Suprapubic skin (tissue), 4 donors: ENCODE measurements at places on chromosomes 2 and 18. TPM values are rescaled to one million over a fixed set of nuclear protein-coding genes. Genes with fewer than 3 reads are reported as not detected.
A peak's percentile ranks its signal among the peaks of the same experiment; 100 is the strongest.

- H3K36me3 ChIP-seq, result no peaks in the 10 kb centered on the region
- no peak for DNase-seq
- no peaks in the 10 kb centered on the region for H3K27me3 ChIP-seq
- H3K27ac ChIP-seq, result no peak overlapping the region
These were observed 127.0 kb upstream of the PKDCC start for GRCh38 chr2:41920812-41921211.

DNA sequence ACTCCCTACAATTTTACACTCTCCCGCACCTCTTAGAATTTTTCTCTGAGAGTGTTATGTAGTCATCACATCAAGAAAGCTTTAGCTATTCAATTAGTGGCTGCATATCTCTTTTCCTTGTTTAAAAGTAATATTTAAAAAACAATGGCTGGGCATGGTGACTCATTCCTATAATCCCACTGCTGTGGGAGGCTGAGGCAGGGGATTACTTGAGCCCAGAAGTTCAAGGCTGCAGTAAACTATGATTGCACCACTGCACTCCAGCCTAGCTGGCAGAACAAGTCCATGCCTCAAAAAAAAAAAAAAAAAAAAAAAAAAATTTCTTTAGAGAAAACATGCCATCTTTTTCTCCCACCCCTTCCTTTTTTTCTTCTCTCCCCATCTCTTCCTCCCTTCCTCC, 44.3 kb downstream of the AQP4 start:
- H3K36me3 ChIP-seq, result no peaks in the 10 kb centered on the region
- no peaks in the 10 kb centered on the region for H3K27me3 ChIP-seq
- no peak overlapping the region for H3K4me3 ChIP-seq
- H3K4me1 ChIP-seq, result no peaks in the 10 kb centered on the region
- H3K27ac ChIP-seq, result no peak overlapping the region
- no peak for DNase-seq

DNA sequence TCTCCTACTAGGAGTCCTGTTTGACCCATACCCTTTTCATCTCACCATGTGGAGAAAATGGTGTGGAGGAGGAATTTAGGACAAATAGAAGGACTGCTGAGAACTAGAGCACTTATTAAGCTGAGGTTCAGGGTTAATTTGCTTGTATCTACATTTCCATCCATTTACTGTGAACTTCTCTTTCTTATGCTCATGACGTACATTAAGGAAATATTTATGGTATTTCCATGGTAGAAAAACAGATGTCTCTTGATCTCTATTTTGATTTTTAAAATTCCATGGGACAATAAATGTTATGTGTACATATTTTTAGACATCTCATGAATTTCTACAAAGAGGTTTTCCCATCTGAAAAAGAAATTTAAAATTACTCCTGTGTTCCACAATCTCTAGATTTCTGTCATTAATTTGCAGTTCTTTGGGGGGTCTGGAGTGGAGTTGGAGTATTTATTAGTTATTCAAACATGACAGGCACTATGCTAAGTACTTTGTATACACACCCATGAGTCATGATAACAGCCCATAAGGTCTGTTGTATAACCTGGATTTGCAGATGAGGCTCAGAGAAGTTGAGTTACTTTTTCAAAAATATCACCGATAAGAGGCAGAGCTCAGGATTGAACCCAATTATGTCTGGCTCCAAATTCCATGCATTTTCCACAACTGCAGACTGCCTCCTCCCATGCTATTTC, 112.6 kb downstream of the COPS8 start:
- DNase-seq, result no peak
- H3K36me3 ChIP-seq, result no peaks in the 10 kb centered on the region
- H3K4me1 ChIP-seq, result peaks cover 6% of the 10 kb centered on the region
- no peak overlapping the region for H3K27ac ChIP-seq

DNA sequence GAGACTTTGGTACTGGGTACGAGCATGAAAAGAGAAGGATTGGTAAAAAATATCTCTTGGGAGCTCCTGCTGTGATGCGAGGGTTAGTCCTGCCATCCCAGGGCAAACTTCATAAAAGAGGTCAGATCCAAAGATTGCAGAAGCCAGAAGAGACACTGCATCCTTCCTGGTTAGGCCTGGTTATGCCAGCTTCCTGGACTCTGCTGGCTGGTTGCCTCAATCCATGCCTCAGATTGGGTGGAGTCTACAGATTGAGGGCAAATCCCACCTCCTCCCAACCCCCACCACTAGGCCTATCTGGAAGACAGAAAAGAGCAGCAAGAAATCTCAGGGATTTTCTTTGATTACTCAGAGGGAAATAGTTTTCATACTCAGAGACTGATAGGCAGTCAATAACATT, 5.3 kb upstream of the ACADL start:
- H3K27me3 ChIP-seq, result peaks cover 3% of the 10 kb centered on the region
- H3K4me3 ChIP-seq, result no peak overlapping the region
- peaks cover 3% of the 10 kb centered on the region for H3K4me1 ChIP-seq
- H3K36me3 ChIP-seq, result no peaks in the 10 kb centered on the region
- no peak overlapping the region for H3K27ac ChIP-seq
- no peak for DNase-seq

- H3K27me3 ChIP-seq, result no peaks in the 10 kb centered on the region
- H3K4me3 ChIP-seq, result no peak overlapping the region
- H3K36me3 ChIP-seq, result no peaks in the 10 kb centered on the region
- DNase-seq, result no peak
- H3K4me1 ChIP-seq, result peaks cover 8% of the 10 kb centered on the region
- peak overlapping the region; percentile 16 for H3K27ac ChIP-seq
These were observed 25.6 kb downstream of the MRPL33 start for GRCh38 chr2:27796791-27797765.

DNA sequence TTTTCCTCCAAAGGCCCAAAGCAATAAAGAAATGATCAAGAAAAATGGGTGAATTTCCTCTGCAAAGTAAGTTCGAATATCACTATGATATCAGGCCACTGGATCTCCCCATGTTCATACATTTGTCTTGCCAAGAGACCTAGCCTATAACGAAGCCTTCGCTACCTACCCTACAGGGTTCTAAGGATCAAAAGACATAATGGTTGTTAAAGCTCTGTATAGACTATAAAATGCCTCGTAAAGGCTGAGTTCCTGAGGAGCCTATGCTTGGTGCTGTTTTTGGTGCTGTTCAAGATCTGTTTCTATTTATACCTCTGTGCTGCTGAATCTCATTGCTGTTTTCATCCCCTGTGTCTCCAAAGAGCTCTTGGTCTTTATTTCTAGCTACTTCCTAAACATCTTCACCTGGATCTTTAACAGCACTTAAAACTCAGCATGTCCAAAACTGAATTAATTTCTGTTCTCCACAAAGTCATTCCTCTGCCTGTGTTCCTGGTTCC, 254.4 kb upstream of the CHAC2 start:
- no peaks in the 10 kb centered on the region for H3K36me3 ChIP-seq
- no peak overlapping the region for H3K4me3 ChIP-seq

GRCh38 chr2:54227798-54228197, 28.2 kb downstream of the TSPYL6 start:
- no peak for DNase-seq
- no peak overlapping the region for H3K4me3 ChIP-seq
- no peaks in the 10 kb centered on the region for H3K36me3 ChIP-seq
- peaks cover 7% of the 10 kb centered on the region for H3K4me1 ChIP-seq

- no peak for DNase-seq
- H3K4me1 ChIP-seq, result no peaks in the 10 kb centered on the region
- no peaks in the 10 kb centered on the region for H3K36me3 ChIP-seq
- H3K27me3 ChIP-seq, result no peaks in the 10 kb centered on the region
- no peak overlapping the region for H3K27ac ChIP-seq
- no peak overlapping the region for H3K4me3 ChIP-seq
These were observed 304.6 kb downstream of the MTX2 start for GRCh38 chr2:176573612-176574483.

DNA sequence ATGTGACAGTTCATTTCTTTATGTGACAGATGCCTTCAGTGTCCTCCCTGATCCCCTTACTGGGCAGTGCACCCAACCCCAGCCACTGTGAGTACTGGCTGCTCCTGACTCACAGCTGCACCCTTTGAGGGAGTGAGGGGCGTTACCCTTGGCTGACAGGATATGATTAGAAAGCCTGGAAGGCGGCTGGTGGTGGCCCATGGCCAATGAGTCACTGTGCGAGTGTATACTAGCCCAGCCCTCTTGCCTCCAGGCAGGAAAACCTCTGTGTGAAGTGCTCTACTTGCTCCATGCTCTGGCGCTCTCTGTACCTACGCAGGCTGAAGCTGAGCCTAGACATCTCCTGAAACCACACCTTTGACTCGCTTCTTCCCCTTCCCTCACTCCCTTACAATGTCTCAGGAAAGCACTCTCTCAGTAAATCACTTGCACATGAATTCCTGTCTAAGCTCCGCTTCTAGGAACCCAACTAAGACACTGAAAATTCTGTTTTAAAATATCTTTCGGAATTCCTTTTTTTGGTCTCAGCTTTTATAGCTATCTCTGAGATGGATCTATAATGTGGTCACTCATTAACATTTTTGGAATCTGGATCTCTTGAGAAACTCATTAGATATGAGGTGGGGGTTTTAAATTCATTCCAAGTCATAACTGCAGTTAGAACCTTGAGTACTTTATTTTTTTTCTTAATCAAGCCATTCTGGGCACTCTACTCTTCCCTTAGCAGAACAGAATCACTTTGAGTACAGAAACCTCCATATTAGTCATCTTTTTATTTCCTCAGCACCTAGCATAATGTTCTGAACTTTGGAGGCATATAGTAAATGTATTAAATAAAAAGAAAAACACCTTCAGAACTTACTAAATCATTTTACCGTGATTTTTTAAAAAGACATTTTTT, 25.3 kb upstream of the STAM2 start:
- no peaks in the 10 kb centered on the region for H3K36me3 ChIP-seq
- no peak overlapping the region for H3K4me3 ChIP-seq
- H3K27ac ChIP-seq, result peak overlapping the region; percentile 45
- peak; percentile 90 for DNase-seq

STAT4 gene
- total RNA-seq, result 0.81 TPM

SLC30A3 gene
- not detected for total RNA-seq
